ENCODE measurements at places on chromosomes 3 and 15.

- peak; percentile 68 for DNase-seq
These were observed 12.6 kb downstream of the HAPLN3 start for GRCh38 chr15:88882785-88883184.

DNA sequence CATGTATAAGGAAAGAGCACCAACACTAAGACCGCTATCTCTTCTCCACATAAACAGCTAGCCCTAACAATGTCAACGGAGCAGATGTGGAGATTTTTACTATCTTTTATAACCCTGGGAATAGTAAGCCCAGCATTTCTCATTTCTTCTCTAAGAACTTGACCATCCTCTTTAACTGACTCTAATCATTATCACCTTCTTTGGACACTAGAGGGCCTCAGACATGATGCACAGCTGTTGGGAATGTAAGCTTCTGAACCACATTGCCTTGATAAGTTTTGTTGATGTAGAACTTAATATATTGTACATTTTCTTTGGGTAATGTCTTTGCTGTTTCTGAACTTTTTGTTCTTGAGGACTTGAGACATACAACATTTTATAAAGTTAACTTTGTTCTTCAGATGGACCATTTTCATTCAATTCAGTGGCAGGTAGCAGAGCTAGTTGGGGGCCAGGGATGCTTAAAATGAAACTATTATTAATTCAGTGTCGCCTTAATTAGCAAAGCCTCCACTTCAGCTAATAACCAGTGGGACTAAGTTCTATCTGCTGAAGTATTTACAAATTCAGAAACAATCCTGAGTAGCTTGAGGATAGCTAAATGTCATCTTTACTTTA is 9.6 kb upstream of the TAGLN3 start:
- DNase-seq, result peak; percentile 79

DNA sequence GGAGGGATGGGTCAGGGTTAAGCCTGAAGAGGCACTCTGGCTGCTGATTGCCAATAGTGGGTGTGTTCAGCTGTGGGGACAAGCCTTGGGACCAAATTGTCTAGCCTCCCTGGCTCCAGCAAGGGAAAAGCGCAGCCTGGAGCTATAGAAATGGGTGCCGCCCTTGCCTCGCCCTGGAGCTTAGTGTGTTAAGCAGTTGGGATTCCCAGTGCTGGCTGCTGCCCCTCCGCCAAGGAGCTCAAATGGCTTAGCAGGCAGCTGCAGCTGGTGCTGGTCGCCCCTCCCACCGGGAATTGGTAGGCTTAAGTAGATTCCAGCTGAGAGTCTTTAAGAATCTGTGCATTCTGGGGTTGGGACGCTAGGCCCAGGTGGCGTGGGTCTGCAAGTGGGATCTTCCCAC is 662.9 kb upstream of the TBL1XR1 start:
- DNase-seq, result no peak

GRCh38 chr3:190092250-190092649 is 28.4 kb downstream of the P3H2 start:
- peak; percentile 98 for DNase-seq

GRCh38 chr15:37019479-37020433 is 80.6 kb downstream of the MEIS2 start:
- peak; percentile 78 for DNase-seq

DNA sequence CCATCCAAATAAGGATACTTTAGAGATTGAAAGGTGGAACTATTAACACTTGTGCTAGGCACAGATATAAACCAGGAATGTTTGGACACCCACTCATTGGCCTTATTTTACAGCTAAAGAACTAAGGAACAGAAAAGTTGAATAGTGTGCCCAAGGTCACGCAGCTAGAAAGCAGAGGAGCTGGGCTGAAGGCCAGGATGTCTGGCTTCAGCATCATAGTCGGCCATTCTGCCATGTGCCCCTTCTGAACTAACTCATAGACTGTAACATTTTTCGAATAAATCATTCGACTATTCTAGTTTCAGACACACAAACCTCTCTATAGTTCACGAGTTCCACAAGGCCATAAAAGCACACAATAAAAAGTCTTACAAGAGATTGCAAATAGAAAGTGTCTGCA is 71.1 kb downstream of the SUMF1 start:
- no peak for DNase-seq

- no peak for DNase-seq
These were observed 43.8 kb downstream of the ALDH1L1 start for GRCh38 chr3:126136428-126137220.

GRCh38 chr3:120424506-120424905 is 26.3 kb downstream of the FSTL1 start:
- DNase-seq, result no peak

DNA sequence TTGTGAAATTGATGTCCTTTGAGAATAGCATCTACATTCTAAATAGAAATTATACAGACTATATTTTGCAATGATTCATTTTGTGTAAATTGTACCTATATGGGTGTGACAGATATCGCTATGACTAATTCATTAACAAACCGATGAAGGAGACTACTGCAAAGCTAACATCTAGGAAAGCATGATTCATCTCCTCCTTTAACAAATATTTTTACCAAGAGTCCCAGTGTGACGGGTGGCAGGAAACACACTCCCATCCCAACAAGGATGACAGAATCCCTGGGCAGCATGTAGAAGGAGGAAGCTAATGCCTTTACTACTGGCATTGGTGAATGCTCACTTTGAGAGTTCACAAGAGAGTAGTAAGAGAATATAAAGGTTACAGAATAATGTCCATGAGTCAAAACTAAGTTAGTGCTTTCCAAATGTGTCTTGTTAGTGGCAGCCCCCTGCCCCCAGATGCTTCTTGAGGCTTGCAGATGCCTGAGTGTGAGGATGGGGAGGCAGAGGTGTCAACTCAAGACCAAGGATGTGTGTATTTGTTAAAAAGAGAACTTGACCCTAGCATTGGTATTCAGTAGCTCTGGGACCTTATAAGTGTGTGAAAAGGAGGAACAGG is 180.6 kb downstream of the FMN1 start:
- peak; percentile 89 for DNase-seq

- no peak for DNase-seq
These were observed 129.9 kb downstream of the LRRC3B start for GRCh38 chr3:26752466-26752865.

GRCh38 chr15:61028427-61028826 is 200.7 kb downstream of the RORA start:
- no peak for DNase-seq

DNA sequence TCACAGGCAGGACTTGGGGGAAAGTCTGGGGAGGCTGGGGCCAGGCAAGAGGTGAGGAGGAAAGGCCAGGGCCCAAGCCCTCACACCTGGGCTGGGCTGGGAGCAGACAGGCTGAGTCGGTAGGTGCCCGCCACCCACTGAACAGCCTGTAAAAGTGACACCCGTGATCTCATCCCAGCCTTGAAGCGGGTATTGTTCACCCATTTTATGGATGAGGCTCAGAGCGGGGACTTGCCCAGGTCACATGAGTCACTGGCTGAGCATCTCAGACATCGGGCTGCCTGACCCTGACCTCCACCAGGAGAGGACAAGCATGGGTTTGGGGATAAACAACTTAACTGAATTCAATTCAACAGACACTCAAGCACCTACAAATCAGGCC is 52.0 kb upstream of the CTSH start:
- no peak for DNase-seq

DNA sequence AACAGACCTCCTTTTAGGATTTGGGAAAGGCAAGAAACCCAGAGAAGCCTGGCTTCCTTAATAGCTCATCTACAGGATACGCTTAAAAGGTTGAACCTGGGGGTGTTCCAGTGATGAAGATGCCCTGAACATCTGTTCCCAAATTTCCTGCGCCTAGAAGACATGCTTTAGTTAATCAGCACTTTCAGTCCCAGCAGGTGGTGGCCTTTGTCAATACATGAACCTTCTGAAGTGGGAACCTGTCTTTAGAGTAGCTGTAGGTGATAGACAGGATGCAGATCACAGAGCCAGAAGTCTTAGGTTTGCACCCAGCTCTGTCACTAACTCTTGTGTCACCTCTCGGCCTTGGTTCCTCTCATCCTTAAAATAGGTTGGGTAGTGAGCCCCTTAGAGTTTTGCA is 149.7 kb upstream of the SYNPR start:
- DNase-seq, result no peak

DNA sequence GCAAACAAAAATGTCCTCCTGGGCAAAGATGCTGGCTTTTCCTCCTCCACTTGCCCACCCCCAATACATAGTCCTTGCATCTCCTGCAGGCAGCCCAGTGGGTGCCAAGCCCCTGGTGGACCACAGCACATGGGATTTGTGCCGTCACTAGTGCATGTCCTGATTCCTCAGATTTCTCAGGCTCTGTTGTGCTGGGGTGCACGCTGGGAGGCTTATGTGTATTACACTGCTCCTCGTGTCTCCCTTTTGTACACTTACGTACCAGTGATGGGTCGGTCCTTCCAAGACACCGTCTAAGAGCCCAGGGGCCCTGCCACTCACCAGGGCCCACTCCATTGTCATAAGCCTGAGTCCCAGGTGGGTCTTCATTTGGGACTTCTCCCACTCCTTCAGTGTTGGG is 70.1 kb downstream of the PLXNA1 start:
- DNase-seq, result no peak

DNA sequence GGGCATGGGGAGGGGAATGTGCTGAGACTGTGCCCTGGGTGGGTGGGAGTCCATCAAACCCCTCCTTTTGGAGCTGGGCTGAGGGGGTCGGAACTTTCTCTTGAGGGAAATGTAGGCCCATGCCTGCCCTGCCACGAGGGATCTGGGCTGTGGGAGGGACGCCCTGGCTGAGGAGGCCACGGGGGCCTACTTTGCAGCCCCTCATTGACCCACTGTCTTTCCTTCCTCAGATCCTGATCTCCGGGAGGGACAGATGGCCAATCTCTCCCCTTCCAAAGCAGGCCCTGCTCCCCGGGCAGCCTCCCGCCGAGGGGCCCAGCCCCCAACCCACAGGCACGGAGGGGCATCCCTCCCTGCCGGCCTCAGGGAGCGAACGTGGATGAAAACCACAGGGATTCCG is 25.3 kb downstream of the LOXL1 start:
- no peak for DNase-seq

DNA sequence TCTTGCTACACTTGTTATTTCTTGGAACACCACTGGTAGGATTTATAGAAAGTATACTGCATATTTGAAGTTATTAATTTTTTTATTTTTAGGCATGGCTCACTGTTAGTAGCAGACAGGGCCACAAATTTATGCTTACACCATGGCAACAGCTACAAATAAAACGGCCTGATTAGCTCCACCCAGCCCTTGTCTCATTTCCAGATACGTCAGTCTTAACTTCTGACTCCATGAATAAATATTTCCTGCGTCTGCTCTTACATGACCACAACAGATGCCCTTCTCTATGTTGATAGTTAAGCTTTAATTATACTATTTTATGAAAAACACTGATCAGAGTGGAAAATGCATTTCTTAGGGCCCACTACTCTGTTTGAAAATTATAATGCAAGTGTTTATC is 62.3 kb upstream of the CPOX start:
- DNase-seq, result peak; percentile 93

DNA sequence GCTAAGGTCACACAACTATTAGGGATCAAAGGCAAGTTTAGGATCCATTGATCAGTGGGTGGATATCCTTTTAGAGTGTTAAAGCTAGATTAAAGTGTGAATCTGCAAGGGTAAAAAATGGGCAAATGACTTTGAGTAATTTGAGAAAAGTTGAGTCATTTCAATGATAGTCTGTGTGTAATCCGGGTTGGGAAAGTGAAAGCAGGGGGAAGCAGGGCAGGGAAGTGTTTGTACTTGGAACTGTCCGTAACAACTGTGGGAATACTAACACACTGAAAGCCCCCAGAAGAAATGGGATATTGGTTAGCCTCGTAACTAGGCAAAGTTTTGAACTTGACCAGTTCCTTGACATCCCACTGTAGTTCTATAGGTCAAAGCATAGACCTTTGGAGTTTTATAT is 187.2 kb upstream of the SLITRK3 start:
- DNase-seq, result no peak

- DNase-seq, result no peak
These were observed 160.2 kb downstream of the GHSR start for GRCh38 chr3:172287937-172288477.

DNA sequence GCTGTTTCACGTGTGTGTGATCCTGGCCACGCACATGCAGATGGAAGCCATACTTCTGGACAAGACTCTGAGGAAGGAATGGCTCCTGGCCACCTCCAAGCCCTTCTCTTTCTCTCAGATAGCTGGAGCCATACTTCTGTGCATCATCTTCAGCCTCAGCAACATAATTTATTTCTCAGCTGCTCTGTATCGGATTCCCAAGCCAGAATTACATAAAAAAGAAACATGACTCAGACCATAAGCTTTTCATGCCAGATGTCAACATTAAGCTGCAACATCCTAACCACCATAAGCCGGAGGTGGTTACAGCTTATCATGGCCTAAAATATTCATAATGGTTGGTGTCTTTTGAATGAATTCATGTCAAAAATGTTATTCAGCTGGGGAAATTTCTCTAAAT is 10.6 kb upstream of the KIF23 start:
- DNase-seq, result peak; percentile 57

DNA sequence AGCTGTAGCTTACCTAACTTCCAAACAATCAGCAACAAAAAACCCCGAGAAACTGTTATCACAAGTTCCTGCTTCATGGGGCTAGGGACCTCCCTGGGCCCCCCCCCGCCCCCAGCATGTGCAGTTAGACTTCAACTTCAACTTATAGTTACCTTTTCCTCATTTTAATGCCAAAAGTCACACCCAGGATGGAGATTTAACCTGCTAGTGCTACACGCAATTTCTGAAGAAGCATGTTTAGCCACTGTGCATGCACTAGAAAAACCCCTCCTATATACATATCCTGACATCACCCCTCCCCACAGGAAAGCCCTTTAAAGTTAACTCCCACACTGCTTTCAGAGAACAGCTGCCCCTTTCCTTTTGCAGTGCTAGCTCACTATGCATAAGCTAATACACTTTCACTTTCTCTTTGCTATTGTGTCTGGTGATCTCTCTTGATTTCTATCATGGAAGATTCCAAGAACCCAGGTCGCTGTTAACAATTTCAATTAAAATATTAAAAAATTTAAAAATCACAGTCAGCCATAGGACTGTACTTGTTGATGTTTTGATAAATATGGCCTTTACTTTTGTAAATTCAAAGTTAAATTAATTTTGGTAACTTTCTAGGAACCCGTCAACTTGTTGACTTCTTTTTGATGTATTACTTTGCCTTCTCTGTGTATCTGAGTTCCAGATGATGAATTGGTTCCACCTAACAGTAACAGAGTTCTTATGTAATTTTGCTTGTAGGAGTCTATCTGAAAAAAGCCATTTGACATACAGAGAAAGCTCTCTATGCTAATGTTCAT is 75.2 kb upstream of the ACAD9 start:
- peak; percentile 36 for DNase-seq

DNA sequence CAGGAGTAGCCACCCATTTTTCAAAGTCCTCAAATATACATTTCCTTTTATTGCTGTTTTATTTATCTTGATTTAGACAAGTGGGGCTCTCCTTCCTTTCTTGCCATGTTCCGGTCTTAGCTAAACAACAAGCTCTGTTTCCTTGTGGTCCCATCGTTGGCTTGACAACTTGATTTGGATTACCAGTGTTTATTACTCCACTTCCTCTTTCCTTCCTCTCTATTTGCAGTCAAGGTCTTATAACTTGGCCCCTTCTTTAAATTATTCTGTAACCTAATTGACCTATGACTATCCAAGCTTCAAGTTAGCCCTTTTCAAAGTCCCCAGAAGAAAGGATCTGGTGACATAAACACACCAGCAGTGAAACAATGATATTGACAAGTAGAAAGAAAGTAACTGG is 130.6 kb upstream of the STT3B start:
- no peak for DNase-seq
